ENCODE measurements at places on chromosomes 2 and 18. TPM values are rescaled to one million over a fixed set of nuclear protein-coding genes. Genes with fewer than 3 reads are reported as not detected.

DNA sequence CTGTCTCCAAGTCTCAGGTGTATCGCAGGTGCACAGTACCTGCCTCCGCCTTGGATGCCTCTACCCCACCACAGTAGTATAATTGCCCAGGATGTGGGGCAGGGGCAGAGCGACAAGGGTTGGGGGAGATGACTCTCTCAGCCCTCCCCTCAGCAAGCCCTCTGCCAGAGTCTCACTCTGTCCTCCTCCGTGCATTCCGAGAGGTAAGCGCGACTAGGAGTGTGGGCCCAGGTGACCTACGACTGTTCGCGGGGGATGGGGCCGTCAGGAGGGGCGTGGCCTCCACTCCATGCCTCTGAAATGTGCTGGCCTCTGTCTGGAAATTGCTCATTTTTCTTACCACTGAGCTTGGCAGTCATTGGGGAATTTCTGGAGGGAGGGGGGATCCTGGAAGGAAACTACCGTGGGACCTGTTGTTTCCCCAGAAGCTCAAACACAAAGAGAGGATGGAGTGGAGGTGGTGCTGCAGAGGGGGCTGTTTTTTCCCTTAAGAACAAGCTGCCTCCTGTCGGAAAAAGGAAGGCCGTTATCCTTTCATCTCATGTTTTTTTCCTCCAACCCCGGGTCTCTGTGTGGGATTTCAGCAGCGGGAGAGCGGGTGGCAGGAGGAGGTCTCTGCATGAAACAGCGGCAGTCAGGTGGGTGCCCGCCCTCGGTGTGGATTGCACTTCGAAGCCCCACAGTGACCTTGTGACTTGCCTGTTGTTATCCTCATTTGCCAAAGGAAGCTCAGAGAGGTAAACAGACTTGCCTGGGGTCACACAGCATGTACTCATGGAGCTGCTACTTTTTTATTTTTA is 13.0 kb upstream of the RALB start:
- no peak for DNase-seq

- DNase-seq, result no peak
Observed at GRCh38 chr18:38572554-38573111, 1007.0 kb upstream of the CELF4 start.

- peak; percentile 83 for DNase-seq
Observed at GRCh38 chr2:23351388-23352141, 33.4 kb upstream of the KLHL29 start.

DNA sequence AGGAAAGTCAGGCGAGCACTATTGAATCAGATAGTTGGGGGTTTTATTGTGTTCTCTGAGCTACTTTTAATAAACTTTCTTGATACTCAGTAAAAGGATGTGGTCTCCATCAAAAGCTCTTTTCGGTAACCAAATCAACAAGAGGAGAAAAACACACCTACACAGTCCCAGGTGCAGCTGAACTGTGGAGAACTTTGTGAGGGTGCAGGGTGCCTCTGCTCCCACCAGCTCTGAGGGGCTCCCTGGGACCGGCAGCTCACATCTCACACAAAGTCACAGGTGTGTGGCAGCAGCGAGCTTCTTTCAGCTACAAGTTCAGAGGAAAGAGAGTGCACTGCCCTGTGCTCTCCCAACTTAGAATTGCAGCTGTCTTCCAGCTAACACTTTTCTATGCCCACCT is 650.4 kb downstream of the RNF144A start:
- DNase-seq, result no peak

IRS1 gene
- total RNA-seq, result 12.2 TPM

Data from cerebellum (tissue), 4 donors.